Left ventricle myocardium inferior (tissue), 1 donor: ENCODE measurements at places on chromosomes 4 and X. TPM values are rescaled to one million over a fixed set of nuclear protein-coding genes. Genes with fewer than 3 reads are reported as not detected.

The C4orf36 gene
- 0.96 TPM for total RNA-seq

The NWD2 gene
- total RNA-seq, result not detected

The RFC1 gene
- 22.0 TPM for total RNA-seq

The HNRNPH2 gene
- 51.4 TPM for total RNA-seq

The GATA1 gene
- total RNA-seq, result not detected

The IQSEC2 gene
- 17.1 TPM for total RNA-seq

The CACNA1F gene
- total RNA-seq, result 0.08 TPM

The TLR10 gene
- total RNA-seq, result not detected

The SRPX2 gene
- total RNA-seq, result 7.5 TPM

The ZIC3 gene
- total RNA-seq, result not detected

The COL4A6 gene
- 9.8 TPM for total RNA-seq

The CXCL6 gene
- not detected for total RNA-seq

The BMX gene
- total RNA-seq, result 3.3 TPM

The GPM6B gene
- 4.5 TPM for total RNA-seq
